ENCODE measurements at places on chromosomes 4 and X.

DNA sequence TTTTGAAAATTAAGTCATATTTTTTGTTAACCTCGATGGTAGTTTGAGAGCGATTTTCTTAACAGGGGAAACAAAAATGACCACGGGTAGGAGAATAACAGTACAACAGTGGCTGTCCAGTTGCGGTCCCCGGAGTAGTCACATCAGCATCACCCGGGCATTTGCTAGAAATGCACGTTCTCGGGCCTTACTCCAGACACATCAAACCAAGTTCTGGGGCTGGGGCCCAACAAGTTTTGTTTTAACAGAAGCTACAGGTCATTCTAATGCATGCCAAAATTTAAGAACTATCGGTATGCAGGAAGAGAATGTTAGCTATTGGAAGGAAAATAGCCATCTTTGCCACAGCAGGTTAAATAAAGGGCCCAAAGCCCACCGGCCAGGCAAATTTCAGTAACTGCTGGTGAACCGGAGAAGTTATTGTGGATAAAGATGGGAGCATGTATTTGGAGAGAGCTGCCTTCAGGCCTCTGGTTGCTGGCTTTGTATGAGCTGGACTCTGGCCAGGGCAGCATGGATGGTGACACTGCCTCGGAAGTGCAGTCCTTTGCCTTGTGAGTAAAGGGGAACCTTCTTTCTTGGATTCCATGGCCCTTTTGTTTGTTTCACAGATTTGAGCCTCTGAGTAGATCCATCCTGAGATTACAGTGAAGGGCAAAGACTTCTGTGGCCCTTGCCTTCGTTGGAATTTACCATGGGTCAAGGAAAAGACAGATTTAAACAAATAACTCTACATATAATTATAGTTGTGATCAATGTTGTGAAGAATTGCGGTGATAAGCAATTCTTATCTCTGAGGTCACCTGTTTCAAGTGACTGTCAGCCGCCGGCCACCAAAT, 62.1 kb downstream of the TBC1D14 start:
- no peak for DNase-seq

GRCh38 chr4:57159866-57160265, 49.7 kb upstream of the IGFBP7 start:
- no peak for DNase-seq

DNA sequence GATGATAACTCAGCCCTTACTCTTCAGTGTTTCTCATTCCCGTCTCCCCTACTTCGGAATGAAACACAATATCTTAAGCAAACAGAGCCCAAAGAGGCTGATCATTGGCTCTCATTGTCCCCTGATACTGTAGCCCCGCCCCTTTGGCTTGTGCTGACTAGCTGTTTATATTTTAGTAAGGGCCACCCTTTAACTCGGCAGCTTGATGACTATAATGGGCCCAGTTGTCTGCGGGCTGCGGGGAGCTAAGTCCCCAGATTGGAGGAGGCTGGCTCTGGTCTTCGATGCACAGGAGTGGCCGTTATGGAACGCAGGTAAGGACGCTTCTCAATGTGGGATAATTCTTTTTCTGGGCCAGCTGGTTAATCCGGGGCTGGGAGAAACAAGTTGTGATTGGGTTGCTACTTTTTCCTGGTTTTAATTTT, at the start of gene TRIM2:
TRIM2 (plus strand) TSS at position 197 of the 425 bp plus-strand sequence; CDS start at position 285, 88 bp downstream.
- peak; percentile 88 for DNase-seq

DNA sequence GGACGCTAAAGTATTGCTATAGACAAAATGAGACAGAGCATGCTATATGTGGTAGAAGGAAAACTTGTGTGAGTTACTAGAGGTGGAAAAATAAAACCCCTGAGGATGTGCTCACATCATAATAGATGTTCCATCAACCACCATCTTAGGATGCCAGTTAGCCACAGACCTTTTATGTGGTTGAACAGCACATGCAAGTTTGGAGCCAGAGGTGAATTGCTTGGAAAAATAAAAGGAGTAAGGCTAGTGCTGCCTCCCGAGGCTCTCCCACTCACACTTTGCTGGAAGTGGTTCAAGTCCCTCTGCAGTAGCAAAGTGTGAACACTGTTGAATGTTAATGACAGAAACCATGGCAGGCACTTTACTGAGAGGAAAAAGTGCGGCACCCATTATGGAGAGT, 39.4 kb upstream of the PPARGC1A start:
- no peak for DNase-seq

DNA sequence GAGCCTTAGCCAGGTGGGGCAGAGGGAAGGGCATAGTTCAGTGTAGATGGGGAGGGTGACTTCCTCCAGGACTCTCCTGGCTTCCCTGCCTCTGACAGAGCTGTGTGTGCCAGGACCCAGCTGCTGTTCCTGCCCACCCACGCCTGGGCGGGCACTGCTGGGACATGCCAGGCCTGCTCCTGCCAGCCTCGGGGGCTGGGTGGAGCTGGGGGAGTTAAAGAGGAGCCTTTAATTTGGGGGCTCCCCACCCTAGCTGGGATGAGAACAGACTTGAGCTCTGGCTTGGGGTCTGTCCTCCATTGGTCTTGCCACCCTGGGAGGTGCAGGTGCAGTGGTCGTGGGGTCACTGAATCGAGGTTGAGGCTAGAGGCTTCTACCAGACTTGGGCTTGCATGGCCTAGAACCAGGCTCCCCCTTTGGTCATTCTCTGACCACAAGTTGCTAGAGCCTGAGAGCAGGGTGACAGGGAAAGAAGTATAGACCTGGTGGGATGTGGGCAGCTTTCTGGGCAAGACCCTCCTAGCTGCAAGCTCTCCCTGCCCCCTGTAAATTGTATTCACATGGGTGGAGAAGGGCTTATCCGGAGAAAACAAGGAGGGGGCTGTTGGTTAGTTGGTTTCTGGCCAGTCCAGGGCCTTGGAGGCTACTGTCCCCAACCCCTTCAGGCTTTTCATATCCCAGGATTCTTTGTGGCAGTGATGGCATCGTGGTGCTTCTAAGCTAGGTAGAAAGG, 5.7 kb downstream of the EFNB1 start:
- DNase-seq = no peak

DNA sequence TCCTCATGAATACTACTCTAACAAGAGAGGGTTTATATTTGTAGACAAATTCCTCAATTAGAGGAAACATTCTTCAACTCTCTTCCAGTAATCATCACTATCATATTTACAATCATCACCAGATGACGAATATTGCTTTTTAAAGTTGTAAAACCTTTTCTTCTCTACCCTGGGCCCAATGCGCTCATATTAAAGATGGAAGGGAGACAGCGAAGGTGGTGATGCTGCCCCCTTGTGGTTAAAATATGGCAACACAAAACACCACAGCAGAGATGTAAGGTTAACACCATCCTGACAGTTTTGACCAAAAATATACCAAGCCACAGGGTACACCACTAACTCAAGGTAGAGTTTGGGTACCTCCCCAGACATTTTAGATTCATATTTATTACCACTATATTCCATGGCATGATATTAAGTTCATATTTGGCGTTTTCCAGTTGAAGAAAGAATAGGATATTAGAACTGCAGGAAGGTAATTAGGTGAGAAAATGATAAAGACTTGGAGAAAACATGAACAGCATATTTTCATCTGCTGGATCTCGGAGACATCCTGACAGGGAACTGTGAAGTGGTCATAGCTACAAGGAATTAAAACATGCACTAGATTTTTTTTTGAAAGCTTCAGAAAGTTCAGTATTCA, 72.8 kb downstream of the SLC9A7 start:
- peak; percentile 49 for DNase-seq

DNA sequence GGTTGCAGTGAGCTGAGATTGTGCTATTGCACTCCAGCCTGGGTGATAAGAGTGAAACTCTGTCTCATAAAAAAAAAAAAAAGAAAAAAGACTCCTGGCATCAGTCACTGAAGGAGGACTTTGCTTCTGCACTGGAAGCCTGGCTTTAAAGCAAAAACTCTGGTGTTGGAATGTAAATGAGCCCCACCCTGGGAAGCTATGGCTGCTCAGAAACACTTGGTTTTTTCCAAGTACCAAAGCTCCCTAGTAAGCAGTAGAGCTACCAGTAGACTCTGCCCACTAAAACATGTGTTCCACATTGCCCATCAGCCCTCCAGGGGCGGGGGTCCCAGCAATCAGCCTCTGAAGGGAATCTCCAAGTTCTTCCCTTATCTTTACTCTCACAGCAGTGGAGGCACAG, 154.4 kb downstream of the SHROOM3 start:
- DNase-seq = peak; percentile 53

DNA sequence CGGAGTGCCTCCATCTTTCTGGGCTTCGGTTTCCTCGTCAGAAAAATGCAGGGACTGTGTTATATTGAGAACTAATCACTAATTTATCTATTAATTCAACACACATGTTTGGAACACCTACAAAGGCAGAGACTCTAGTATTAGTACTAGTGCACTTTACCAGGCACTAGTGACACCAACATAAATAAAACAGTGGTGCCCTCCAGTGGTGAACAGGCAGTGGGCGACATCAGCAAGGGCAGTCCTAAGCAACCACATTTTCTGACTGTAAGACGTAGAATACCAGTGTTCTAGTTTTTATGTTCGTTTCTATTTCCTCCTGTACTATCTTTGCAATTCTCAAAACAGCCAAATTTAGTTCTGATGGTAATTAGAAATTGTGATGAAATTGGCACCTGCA, 69.1 kb upstream of the UCP1 start:
- DNase-seq = peak; percentile 31

GRCh38 chr4:24894846-24895245, 18.0 kb downstream of the CCDC149 start:
- no peak for DNase-seq

DNA sequence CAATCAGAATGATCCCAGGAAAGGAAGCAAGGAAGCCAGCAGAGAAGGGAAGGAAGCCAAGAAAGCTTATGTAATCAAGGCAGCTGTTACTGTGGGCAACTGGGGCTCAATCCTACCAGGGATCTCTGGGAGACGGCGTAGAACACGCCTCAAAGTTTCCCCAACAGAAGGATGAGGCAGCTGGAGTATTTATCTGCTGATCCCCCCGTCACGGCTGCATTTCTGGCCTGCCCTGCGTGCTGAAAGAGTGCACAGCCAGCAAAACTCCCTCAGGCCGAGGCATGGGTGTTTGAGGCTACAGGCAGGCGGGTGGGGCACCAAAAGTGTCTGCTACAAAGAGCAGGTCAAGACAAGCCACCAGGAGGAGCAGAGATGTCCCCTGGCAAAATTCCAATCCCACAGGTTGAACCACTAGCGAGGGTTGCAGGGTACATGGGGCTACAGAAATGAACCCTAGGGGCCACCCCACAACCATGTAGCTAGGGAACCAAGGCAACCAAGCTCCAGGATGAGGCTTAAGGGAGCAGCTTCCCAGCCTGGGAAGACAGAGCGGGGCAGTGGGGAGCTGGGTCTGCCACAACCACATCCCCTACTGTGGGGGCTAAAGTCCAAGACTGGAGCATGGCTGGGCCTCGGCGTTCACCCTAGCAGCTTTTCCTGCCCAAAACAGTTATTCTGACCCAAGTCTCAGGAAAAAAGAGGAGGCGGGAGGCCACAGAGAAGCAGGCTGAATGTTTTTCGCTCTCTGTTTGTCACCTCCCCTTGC, 113.4 kb downstream of the BCOR start:
- DNase-seq = no peak

Data from kidney tubule cell (primary cell).